ENCODE measurements at places on chromosomes 1 and 21.
A peak's percentile ranks its signal among the peaks of the same experiment; 100 is the strongest.

DNA sequence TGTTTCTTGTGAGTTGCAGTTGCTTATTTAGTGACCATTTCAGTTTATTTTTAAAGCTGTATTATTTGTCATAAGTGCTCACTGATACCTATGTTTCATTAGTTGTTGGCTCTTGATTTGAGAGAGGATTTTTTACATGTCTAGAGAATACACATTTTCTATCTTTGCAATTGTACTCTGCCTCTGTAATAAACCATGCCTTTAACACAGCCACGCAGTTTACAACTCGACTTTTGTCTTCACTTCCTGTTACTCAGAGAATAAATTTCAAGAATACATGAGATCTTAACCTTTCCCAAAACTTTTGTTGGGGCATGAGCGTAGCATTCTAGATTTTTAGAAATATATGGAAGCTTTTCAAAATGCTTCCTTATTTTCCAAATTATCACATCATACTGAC lies 14.9 kb upstream of the ZNF678 start:
- no peak for DNase-seq

DNA sequence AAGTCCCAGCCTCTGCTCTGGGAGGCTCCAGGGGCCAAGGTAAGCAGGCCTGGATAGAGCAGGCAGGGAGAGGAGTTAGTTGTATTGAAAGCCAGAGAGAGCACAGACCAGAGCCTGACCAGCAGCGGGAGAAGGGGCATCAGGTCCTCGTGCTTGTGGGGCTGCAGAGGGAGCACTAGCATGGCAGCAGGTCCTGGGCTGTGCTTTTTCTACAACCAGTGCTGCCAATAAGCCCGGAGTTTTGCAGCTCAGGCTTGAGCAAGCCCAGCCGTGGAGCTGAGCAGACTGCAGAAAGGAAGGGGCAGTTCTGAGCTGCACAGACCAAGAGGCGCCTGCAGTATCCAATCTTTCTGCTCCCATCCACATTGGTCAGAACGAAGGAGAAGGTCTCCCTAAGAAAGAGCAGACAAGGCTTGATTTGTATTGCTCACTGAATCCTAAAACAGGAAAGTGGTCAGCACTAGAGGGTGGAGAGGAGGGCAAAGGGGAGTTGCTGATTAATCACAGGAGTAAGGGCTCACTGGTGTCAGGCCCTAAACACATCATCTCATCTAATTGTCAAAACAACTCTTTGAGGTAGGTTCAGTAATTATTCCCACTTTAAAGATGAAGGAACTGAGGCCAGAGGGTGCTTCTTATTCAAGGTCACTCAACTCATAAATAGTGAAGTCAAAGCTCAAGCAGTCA lies 2.7 kb downstream of the DENND2D start:
- no peak for DNase-seq

DNA sequence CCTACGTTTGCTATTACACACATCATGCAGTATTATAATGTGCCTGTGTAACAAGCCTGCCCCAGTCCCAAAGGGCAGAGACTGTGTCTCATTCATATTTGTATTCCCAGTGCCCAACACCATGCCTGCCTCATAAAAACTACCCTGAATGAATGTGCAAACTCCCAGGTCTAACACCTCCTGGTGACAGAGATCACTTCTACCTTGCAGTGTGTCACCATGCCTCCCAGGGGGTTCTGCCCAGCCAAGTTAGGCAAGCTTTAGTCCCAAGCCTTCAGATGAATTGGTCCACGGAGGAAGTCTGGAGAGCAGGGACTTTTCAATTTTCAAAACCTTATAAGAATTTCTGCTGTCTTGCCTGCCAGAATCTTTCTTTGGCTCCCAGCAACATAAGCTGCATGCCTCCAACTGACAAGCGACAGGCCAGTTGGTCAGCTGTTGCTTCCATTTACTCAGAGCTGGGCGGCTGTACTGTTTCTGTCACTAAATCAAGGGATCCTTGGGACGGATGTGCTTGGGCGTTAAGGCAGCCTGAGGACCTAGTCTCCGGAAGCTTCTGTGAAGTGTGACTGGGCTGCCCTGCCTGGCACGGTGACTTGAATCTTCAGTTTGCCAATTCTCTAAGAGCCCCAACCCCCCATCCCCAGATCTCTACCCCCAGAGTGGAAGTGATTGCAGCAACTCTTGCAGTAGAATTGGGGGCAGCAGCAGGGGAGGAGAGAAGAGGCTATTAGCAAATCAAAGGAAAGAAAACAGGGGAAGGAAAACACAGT lies 1.2 kb downstream of the RXRG start:
- no peak for DNase-seq

DNA sequence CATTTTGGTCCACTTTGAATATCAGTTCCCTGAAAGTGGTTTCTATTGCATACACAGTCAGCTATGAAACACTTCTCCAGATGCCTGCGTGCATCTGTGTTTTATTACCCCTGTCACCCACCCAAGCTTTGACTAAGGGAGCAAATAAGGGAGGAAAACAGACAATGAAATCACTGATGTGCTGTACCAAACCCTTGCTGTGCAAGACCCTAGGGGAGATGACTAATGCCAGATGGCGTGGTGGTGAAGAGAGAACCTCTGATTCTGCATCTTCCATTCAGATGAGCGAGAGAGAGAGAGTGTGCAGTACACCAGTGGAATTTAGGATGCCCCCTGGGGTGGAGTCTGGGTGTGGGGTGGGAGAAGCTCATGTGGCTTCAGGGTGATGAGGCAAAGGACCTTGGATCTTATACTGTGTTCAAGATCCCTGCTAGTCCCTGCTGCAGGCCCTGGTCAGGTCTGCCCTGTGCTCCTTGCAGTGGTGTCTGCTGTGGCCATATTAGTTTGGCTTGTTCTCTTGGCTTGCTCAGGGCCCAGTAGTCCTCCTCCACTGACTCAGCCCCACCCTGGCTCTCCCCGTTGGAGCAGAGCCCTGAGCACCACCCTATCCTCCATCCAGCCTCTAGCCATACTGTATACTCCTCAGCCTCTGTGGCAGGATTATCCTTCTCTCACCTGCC lies 18.5 kb downstream of the CLCA1 start:
- no peak for DNase-seq

DNA sequence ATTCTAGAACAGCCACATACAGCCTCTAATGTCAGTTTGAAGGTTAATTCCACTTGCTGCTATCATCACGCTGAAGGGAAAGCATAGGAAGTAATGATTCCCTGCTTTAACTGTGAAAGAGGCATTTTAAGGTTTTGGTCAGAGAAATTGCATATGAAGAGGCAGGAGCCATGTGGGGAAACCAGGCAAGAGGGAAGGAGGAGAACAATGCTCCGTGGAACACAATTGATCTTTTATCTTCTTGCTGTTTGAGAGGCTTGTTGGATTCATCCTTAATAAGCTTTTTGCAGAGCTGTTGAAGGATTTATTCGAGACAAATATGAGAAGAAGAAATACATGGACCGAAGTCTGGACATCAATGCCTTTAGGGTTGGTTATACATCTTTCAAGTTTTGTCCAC lies 35.9 kb downstream of the SMAP2 start:
- no peak for DNase-seq

DNA sequence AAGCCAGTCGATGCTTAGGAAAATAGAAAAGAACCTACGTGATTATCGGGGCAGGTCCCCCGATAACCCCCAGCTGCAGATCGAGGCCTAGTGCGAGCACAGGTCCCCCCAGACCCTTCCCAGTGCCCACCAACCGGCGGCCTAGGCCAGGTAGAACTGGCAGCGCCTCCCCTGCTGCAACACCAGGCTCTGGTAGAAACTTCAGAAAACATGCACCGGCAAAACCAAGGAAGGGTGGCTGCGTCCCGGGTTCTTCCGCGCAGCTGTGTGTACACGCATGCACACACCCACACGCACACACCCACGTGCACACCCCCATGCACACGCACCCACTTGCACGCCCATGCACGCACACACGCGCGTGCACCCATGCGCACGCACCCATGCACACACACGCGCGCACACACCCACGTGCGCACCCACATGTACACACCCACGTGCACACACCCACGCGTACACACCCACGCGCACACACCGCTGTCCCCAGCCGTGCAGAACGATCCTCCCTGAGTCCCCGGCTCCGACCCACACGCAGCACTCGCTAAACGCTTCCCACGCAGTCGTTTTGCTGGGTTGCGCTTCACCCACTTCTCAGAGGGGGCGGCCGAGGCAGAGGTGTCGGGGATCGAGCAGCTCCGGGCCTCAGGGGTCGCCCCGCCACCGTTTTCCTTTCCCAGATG lies 5.2 kb downstream of the TSPEAR start:
- DNase-seq = no peak

- no peak for DNase-seq
Measured at GRCh38 chr1:224380003-224380402, 23.3 kb downstream of the CNIH4 start.

DNA sequence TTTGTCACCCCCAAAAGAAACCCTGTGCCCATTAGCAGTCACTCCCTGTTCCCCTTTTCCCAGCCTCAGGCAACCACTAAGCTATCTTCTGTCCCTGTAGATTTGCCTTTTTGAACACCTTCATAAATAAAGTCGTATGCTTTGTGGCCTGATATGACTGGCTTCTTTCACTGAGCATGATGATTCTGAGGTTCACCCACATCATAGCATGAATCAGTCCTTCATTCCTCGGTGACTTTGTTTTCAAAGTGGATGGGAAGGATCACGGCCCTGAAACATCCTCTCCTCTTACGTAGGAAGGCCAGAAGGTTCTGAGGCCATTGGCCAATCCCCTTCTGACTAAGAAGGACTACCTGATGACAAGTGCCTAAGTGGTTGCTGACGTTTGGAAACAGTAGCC lies 39.1 kb downstream of the NIPAL3 start:
- no peak for DNase-seq

GRCh38 chr1:20884513-20884912 lies 97.4 kb upstream of the HP1BP3 start:
- no peak for DNase-seq

- DNase-seq = no peak
Measured at GRCh38 chr1:221926441-221926840, 184.6 kb upstream of the DUSP10 start.

DNA sequence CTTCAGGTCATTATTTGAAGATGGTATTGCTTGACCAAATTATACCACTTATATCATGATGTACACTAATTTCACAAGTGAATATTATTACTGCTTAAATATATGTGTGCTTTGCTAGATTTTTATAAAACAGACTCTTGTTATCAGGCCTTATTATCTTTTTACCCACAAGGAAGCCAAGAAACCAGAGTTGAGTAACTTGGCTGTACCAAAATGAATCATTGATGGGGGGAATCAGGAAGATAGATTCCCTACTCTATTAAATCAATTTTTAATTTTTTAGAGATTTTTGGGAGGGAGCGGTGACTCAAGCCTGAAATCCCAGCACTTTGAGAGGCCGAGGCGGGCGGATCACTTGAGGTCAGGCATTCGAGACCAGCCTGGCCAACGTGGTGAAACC lies 16.0 kb upstream of the SCCPDH start:
- DNase-seq = no peak

GRCh38 chr1:203464226-203464625 lies 11.4 kb upstream of the PRELP start:
- no peak for DNase-seq

DNA sequence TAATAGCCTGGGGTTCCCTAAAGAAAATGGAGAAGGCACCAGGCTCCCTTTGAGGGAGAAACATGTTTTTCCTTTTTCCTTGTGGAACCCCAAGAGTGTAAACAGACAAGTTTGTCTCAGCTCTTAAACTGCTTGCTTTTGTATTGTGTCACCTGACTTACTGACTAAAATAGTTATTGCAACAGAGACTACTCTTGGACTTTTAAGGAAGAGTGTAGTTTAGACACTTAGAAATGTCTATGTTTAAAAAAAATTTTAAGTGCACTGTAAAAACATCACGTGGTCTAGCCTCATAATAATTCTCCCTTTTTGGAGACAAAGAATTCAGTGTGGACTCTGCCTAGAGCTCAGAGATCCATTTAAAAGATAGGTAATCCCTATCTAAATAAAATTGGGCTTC lies 141.1 kb downstream of the TRIM33 start:
- no peak for DNase-seq

GRCh38 chr1:55064071-55064581 lies 24.8 kb downstream of the PCSK9 start:
- DNase-seq = no peak

- no peak for DNase-seq
Measured at GRCh38 chr1:178102218-178102617, 8.3 kb downstream of the RASAL2 start.

DNA sequence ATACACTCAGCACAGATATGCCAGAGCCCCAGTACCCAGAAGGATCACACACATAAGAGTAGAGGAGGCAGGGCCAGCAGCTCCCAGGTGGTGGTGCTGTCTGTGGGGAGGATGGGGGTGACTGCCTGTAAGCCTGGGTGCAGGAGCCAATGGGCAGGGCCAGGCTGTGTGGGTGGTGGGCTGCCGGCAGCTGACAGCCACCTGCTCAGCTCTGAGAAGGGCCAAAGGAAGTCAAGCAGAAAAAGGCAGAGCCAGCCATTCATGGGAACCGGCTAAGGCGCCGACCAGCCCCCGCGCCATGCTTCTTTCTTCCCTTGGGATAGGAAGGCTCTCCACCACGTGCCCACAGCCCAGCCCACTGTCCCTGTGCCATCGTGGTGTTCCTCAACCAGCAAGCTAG lies 14.1 kb downstream of the PIK3C2B start:
- DNase-seq = no peak

- DNase-seq = no peak
Measured at GRCh38 chr1:211639475-211640300, 35.7 kb downstream of the NEK2 start.

- DNase-seq = peak; percentile 67
Measured at GRCh38 chr1:22709891-22710700, 543 bp upstream of the EPHB2 start.

Measured in neural crest cell (in vitro differentiated cells).